KG1 (cell line): ENCODE measurements at places on chromosomes 13 and 19.
A peak's percentile ranks its signal among the peaks of the same experiment; 100 is the strongest.

DNA sequence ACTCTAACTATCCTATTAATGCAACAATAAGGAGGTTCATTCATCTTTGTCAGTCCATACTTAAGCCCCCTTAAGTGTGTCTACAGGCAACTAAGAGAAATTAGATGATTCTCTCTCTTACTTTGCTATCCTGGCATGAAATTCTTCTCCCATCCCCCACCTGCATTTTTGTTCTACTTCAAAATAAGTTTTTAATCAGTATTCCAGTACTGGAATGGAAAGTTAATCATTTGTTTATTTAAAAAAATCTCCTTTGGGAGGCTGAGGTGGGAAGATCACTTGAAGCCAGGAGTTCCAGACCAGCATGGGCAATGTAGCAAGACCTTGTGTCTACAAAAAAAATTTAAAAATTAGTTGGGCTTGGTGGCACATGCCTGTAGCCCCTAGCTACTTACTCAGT lies 222.1 kb downstream of the MZT1 start:
- no peak for DNase-seq

GRCh38 chr13:21882766-21883165 lies 211.9 kb downstream of the FGF9 start:
- no peak for DNase-seq

- DNase-seq = no peak
Observed at GRCh38 chr13:53200075-53200474, 171.5 kb downstream of the OLFM4 start.

- no peak for DNase-seq
Observed at GRCh38 chr19:3098515-3099346, 4.6 kb downstream of the GNA11 start.

- DNase-seq = no peak
Observed at GRCh38 chr13:39971526-39971925, 316.1 kb downstream of the COG6 start.

DNA sequence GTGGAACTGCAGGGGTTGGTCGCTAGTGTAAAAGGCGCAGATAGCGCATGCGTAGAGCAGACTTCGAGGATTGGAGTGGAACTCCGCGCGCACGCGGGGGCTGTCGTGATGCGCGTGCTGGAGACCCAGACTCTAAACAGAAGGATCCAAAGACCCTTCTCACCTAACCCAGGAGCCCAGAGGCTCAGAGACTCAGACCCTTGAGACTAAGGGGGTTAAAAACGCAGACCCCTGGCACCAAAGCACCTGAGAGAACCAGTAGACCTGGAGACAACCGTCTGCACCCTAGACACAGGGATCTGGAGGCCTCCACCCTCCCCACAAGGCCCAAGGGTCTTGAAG lies 567 bp upstream of the CTU1 start:
- DNase-seq = no peak

GRCh38 chr13:45966715-45967114 lies 85.8 kb downstream of the ZC3H13 start:
- no peak for DNase-seq

DNA sequence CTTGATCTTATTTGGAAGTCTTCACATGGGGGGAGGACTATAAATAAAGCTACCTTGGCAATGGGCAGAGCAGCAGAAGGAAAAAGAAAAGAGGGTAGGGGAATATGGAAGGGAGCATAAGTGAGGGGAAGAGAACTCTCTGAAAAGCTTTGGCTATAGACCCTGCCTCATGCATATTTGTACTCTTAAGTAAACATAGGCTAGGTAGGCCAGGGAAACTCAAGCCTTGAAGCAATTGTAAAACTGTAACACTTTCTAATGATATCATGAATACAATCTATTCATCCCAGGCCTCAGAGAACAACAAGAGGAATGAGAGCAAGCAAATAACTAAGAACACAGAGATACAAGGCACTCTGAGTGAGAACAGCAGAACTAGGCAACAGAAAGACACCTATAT lies 20.4 kb downstream of the MYCBP2 start:
- no peak for DNase-seq

DNA sequence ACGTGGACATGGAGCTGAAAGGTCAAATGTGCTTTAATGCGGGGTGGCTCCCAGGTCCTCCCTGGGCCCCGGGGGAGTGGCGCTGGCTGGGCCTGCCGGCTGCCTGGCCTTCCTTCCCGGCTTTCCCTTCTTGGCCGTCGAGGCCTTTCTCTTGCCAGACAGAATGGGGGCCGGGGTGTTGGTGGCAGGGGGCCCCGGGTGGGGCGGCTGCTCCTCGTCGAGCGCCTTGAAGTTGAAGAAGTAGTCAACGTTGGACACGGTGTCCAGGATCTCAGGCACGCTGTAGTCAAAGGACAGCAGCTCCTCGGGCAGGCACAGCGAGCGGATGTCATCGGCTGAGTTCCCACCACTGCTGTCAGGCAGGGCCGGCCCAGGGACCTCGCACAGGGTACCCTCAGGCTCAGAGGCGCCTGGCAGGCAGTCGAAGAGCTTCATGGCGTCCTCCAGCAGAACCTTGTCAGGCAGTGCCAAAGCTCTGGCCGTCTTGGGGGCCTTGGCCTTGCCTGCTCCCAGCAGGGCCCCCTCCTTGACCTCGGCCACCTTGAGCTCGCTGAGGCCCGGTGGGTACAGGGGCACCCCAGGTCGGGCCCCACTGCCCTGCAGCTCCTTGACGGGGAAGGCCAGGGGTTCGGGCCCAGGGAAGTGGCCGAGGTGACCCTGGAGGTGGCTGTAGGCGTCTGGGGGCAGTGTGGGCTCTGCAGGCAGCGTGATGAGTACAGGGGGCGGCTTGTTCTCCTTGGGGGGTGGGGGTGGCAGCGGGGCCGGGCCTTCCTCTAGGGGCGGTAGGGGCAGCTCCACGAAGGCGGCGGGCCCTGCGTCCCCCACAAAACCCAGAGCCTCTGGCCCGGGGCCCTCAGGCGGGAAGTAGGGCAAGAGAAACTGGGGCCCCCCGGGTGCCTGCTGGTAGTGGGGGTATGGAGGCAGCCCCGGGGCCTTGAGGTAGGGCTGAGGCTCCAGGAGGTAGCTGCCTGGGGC lies 1.3 kb downstream of the PRR22 start:
- DNase-seq = no peak

DNA sequence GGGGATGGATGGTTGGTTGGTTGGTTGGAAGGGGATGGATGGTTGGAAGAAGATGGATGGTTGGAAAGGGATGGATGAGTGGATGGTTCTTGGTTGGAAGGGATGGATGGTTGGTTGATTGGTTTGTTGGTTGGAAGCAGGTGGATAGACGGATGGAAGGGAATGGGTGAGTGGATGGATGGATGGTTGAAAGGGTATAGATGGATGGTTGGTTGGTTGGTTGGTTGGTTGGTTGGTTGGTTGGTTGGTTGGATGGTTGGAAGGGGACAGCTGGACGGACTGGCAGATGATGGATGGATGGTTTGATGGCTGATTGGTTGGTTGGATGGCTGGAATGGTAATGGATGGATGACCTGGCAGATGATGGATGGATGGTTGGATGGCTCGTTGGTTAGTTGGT lies 11.8 kb upstream of the HSH2D start:
- no peak for DNase-seq

GRCh38 chr19:5138606-5139582 lies 170.0 kb downstream of the KDM4B start:
- DNase-seq = peak; percentile 83

DNA sequence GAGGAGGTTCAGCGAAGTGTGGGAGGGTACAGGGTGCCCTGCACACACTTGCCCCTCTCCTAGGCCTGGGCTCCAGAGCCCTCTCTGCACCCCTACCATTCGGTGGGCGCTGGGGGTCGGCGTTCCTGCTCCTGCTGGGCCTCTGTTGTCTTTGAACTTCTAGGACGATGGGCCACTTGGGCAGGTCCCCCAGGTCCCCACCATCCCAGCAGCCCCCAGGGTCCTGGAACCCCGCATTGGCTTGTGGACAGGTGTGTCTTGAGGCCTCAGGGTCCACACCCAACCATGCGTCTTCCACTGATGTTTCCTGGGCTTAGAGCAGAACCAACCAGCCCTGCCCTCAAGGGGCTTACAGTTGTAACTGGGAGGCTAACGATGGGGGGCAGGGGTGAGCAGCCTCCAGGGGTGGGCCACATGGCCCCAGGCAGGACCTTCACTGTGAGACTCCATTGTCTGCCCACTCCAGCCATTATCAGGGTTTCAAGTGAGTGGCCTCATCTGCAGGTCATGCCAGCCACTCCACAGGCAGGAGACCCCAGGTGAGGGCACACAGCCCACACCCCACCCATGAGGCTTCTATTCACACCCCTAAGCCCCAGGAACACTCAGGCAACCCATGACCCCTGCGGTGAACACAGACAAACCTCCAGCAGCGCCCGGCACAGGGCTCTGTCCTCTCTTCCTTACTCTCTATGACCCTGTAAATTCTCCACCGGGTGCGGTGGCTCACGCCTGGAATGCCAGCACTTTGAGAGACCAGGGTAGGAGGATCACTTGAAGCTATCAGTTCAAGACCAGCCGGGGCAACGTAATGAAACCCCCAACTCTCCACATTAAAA lies 2.0 kb upstream of the KLF16 start:
- DNase-seq = no peak

GRCh38 chr13:39888865-39889810 lies 233.7 kb downstream of the COG6 start:
- no peak for DNase-seq

DNA sequence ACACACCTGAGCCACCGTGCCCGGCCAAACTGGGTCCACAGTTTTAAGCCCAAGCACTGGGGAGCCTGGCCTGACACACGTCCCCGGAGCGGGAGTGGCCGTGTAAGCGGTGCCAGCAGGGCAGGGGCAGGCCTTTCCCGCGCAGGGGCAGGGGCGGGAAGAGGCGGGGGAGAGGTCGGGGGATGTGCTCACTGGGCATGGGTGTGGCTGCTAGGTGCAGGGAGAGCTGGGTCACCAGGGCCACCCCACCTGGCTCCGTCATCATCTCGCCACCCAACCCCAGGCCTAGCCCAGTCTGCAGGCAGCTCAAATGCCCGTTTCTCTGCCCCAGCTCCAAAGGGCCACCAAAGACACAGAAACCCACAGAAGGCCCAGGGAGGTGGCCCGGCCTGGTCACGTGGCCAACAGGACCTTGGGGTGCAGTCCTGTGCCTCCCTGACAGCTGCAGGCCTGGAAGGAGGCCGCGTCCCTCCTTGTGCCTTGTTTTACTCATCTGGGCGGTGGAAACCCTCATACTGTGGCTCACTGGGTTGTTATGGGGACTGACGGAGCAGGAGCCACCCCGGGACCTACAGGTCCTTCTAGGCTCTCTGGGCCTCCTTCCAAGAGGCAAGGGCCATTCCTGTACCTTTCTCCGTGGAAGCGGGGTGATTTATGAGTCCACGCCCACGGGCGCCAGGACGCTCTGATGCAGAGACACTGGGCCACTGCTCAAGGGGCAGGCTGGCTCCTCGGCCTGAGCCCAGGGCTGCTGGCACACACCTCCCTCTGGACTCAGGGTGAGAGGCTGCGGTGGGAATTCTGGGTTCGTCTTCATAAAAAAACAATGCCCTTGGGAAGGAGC lies 27.7 kb downstream of the MAP2K2 start:
- no peak for DNase-seq

DNA sequence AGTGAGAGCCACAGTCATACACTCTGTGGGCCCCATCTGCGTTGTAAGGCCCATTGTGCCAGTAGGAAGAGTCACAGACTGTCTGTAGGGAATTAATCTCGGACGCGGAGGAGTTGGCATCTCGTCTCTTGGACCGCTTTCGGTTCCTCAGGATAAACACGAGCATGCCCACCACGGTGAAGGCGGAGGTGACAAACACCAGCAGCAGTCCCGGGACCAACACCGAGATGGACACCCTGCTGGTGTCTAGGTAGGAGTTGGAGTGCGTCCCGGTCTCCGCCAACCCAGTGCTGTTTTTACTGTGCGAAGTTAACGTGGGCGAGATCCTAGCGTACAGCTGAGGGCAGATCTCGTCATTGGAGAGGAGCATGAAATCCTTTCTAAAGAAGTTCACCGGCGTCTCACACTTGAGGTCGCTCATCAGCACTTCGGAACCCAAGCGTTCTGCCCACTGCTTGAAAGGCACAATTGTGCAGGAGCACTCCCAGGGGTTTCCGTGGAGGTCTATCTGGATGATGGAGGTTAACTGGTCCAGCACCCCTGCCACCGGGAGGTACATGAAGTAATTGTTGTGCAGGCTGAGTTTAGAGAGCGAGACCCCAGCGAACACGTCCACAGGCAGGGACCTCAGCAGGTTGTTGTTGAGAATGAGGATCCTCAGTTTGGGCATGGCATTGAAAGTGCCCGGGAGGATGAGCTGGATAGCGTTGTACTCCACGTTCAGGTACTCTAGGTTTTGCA lies 2.7 kb downstream of the SLITRK1 start:
- DNase-seq = no peak

DNA sequence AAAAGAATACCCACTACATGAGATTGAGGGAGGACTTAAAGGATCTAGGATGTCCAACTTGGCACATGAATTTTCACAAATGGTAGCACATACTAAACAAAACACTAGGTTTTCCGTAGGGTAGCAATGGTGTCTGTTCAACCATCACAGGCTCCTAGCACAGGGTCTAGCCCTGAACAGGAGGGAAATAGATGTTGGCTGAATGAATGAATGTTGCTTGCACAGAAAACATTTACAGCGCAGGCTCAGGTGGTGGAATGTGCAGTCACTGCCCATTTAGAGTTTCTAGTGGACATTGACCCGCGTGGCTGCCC lies 1.9 kb upstream of the MYCBP2 start:
- DNase-seq = no peak

GRCh38 chr13:45219938-45220375 lies 19.1 kb upstream of the KCTD4 start:
- no peak for DNase-seq
